ENCODE measurements at places on chromosomes 2 and 18.

DNA sequence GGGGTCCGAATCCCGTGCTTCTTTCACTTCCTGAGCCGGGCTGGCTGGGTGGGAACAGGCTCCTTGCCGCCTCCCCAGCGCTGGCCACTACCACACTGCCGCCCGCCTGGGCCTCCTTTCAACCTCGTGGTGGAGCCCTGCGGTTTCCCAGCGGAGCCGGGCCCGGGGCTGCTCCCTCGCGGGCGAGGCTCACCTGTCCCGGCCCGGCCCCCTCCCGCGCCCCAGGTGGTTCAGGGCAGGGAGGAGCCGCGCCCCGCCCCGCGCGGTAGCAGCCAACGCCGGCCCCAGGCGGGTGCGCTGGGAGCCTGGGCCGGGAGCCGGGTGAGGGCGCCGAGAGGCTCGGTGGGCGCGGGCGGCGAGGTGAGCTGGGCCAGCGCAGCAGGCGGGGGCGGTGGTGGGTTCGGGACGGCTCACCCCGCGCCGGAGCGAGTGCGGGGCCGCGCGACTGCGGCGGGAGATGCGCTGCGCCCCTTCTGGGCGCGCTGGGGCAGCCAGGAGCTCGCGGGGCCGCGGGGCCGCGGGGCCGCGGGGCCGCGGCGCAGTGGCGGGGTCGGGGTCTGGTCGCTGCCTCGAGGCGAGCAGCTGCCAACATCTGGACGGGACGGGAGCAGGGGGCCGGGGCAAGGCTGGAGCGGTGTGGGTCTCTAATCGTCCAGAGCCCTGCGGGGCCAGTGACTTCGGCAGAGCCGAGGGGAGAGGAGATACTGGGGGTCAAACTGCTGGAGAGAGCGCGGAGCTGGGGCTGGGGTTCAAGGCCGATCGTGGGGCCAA, at the start of gene LYPD6B:
Gene LYPD6B (plus strand): TSS at position 258 of the 771 bp plus-strand sequence. CDS start 92,250 bp downstream, outside the sequence.
- no peak for DNase-seq

DNA sequence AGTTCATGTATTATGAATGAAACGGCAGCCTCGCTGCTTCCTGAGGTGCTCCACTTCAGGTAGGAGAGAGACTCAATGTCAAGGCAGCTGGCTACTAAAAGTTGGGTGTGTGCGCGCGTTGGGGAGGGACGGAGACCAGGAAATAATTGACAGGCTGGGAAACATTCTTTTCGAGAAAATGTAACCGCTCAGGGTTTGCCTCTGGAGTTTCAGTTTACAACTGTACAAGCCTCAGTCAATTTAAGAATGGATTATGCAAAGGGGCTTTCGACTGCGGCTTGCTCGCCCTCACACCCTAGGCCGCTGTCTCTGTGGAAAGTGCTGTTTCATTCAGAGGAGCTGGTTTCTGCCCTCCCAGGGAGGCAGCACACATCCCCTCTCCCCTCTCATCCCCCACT, 4.4 kb upstream of the SPRED2 start:
- DNase-seq = no peak

GRCh38 chr2:79697200-79697599, 184.3 kb downstream of the CTNNA2 start:
- no peak for DNase-seq

- DNase-seq = no peak
Measured at GRCh38 chr2:207926133-207926988, 99.0 kb downstream of the PLEKHM3 start.

- no peak for DNase-seq
Measured at GRCh38 chr2:177519534-177520115, 127.1 kb downstream of the AGPS start.

GRCh38 chr2:15315411-15315810, 245.7 kb downstream of the NBAS start:
- DNase-seq = no peak

- no peak for DNase-seq
Measured at GRCh38 chr2:200640901-200641300, 55.1 kb downstream of the AOX1 start.

DNA sequence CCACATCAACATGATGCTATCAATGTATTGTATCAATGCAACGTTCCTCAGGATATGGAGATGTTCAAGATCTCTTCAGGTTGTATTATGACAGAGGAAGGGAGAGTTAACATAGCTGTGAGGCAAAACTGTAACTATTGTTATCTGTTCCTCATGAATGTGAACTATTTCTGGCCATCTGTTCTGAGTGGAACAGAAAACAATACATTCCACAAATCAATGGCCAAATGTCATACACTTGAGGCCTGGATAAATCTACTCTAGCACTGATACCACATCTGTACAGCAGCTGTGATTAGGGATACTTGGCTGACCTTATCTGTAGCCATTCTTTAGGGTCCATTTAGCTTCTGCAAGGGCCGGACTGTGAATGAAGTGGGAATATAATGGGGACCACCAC, 447.9 kb downstream of the IRS1 start:
- DNase-seq = no peak
